ENCODE measurements at places on chromosomes 11 and 22.
A peak's percentile ranks its signal among the peaks of the same experiment; 100 is the strongest.

DNA sequence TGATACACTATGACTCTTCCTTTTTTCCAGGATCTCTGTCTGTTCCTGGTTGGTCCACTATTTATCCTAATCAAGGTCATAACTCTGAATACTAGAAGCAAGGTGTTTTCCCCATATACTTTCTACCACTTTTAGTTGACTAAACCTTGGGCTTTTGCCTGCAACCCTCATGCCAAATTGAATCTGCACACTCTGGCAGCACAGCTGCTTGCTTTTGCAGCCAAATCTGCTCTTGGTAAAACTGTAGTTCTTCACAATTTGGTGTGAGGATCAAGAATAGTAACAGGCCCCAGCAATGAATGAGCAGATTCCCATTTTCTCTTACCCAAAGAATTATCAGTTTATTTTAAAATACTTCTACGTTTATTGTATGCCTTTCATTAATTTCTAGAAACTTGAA is 586.5 kb upstream of the CNTN5 start:
- no peak for DNase-seq

GRCh38 chr11:66543263-66544107 is 2.4 kb downstream of the ZDHHC24 start:
- DNase-seq = peak; percentile 49

DNA sequence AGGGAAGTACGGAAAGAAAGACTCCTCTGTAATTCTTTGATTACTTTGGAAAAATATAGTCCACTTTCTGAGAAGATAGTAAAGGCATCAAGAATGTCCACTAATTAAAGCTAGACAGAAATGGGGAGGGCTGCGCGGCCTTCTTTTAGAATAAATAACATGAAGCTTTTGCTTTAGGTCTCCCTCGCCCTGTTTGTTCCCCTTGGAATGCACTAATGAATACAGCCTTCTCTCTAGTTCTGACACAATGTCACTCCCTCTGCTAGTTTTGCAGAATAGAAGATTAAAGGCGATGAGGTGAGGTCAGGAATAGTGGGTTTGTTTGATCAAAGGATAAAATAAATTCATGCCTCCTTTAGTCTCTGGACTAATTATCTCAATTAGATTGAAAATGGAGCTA is 543.9 kb downstream of the OPCML start:
- no peak for DNase-seq

- DNase-seq = no peak
These were observed 2.1 kb downstream of the FEZ1 start for GRCh38 chr11:125494031-125494360.

GRCh38 chr22:23939017-23939357 is 22.0 kb downstream of the GSTT2B start:
- DNase-seq = no peak

DNA sequence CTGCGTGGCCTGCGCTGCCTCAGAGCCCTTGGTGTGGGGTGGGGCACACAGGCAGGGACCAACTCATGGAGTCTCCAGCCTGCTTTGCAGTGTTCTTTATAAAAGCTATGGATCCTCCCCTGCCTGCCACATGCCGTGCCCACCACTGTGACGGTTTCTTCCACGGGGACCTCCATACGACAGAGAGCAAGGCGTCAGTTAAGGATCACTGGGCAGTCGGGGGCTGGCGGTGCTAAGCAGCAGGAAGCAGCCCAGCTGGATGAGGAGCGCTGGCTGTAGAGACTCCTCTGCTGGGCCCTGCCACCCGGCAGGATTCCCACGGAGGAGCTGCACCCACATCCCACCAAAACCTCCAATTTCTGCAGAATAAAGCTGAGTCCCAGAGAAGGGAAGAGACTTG is 23.1 kb upstream of the EFCAB6 start:
- DNase-seq = no peak

DNA sequence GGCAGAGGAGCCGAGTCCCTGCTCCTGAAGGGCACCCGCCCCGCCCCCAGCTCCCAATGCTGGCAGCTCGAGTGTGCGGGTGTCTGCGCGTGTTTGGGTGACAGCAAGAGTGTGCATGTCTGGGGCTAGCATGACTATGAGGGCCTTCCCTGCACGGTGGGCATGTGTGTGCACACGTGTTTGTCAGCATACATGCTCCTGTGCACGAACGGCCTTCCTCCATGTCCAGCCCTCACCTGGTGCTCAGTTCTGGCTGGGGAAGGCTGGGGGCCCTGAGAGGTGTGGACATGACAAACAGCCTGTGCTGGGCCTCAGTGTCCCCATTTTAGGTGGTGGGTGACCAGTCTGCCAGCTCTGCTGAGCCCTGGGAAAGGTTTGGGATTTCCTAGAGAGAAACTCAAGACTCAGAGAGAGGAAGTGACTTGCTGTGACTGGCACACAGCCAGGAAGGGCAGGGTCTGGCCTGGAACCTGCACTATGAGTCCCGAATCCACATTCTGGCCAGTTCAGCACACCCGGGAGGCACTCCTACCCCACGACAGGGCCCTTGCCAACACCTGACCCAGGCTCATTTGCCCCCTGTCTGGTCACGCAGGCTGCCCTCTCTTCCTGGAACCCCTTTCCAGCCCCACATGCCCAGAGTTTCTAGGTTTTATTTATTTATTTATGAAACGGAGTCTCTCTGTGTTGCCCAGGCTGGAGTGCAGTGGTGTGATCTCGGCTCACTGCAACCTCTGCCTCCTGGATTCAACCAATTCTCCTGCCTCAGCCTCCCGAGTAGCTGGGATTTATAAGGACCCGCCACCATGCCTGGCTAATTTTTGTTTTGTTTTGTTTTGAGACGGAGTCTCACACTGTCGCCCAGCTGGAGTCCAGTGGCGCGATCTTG is 3.3 kb upstream of the SHISA8 start:
- no peak for DNase-seq

DNA sequence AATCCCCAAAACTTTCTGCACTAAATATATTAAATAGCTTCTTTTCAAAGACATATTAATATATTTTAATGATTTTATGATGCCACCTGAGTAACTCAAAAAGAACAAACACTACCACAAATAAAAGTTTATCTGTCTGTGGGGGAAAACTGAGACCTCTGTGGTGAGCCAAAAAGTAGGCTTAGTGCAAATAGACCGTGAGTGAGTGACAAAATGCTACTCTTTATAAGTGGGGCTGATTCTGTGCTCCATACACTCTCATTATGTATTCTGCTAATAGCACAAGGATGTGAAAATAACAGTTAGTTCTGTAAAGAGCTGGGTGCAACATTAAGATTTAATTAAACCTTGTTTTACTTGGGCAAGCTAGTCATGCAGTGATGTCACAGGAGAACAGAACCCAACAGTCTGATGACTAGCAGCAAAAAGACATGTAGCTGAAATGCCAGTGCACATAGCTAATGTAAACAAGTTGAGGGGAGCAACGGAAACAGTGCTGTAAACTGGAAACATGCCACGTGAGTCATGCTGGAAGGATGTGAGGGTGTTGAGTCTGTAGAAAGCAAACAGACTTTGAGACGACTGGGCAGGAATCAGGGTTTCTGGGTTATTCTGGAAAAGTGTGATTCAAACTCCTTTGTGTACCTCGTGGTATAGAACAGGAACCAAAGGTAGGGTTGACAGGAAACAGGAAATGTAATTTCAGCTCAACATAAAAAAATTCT is 1130.4 kb downstream of the LRRC4C start:
- no peak for DNase-seq

DNA sequence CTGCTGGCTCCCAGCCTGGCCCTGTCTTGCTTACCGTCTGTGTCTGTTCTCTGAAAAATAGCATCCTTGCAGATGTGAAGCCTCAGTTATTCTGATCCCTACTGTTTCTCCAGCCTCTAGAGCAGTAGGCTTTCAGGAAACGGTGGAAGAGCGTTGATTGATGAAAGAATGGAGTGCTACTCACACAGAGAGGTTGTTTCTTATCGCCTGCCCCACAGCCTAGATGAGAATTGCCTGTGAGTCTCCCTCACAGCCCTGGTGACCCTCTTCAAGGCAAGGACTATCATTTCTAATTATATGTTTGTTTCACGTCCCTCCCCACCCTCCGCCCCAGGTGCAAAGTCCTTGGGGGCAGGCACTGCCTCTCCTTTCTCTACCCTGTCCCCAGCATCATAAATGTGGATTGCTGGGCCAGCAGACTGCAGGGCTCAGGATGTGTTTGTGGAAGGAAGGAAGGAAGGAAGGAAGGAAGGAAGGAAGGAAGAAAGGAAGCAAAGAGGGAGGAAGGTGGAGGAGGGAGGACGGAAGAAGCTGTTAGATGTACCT is 575.3 kb upstream of the B3GAT1 start:
- no peak for DNase-seq

DNA sequence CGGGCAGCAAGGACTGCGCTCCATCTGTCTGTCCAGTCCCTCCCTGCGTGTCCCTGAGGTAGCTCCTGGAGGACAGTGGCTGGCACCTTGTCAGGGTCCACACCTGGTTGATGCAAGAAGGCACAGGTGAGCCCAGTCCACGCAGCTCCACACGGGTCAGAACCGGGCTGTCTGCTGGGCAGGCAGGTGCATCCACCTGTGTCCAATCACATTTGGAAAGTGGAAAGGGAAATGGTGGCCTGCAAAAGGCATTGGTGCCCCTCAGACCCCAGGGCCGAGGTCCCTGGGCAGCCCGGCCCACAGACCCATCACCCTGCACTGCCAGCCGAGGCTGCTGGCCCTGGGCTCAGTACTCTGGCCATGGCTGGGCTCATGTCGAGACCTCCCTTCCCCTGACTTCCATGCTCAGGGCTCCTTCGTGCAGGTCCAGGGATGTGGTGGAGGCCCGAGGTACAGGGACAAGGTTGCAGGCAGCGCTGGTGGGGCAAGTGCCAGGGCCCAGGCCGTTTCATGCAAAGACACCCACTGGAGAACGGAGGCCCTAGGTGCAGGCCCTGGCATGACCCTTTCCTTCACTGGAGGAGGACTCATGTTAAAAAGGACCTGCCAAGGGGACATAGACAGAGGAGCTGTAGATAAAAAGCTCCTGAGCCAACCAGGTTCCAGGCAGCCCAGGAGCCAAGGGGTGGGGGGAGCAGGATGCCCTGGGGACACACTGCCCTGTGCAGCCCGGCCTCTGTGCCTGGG is 38.9 kb upstream of the TH start:
- no peak for DNase-seq

- no peak for DNase-seq
These were observed 23.0 kb downstream of the LIMK2 start for GRCh38 chr22:31235081-31235480.

GRCh38 chr22:23800297-23801237 is 13.8 kb downstream of the SMARCB1 start:
- DNase-seq = no peak

DNA sequence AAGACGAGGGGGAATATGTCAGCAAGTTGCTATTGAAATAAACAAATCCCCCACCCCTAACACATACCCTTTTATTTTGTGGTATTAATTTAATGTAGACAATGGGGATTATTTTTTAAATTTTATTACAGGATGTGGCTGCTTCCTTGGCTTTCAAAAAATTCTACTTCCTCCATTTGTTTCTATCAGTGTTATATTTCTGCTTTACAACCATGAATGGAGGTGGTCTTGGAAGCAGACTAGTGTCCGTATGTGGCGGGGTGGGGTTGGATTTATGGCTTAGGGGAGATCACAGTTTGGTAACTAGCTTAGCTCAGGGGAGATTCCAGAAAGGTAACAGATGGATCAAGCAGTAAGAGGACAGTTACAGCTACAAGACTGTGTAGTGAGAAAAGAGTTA is 39.3 kb upstream of the PICALM start:
- no peak for DNase-seq

DNA sequence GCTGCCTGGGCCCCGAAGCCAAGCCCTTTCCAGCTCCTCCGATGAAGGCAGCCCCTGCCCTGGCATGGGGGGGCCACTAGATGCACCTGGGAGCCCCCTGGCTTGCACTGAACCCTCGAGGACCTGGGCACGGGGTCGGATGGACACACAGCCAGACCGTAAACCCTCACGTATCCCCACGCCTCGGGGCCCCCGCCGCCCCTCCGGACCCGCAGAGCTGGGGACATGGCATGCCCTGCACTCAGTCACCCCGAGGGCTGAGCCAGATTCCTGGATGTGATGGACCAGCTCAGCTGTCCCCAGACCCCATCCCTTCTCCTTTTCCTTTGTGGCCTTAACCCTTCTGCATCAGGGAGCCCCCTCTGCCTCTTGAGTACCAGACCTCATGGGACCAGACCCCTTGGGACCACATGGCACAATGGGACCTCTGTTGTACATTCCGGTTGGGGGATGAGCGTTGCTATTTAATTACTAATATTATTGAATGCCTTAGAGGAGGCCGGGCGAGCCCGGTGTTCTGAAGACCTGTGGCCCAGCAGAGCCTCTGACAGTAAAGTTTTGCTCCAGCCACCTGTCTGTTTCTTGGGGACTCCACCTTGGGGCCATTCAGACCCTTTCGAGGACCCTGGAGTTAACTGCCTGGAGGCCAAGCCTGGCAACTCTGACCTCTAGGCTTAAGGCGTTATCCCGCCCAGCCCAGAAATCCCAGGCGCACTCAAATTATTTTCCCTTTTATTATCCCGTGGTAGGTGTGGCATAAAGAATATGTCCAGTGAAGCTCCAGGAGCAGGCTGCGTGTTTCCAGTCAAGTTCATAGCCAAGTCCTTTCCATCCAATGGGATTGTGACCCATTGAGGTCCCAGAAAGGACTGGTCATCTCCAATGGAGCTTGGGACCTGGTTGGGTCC is 3.0 kb downstream of the RASL10A start:
- no peak for DNase-seq

- no peak for DNase-seq
These were observed 28.7 kb downstream of the EIF3F start for GRCh38 chr11:8015753-8016239.

- DNase-seq = no peak
These were observed at the start of gene CD81 for GRCh38 chr11:2376751-2377451. Gene CD81, plus strand, starts transcription at chr11:2377310. Its CDS starts 240 bp downstream, at chr11:2377550.

GRCh38 chr22:40345815-40346184 is 500 bp upstream of the ADSL start:
- DNase-seq = no peak

DNA sequence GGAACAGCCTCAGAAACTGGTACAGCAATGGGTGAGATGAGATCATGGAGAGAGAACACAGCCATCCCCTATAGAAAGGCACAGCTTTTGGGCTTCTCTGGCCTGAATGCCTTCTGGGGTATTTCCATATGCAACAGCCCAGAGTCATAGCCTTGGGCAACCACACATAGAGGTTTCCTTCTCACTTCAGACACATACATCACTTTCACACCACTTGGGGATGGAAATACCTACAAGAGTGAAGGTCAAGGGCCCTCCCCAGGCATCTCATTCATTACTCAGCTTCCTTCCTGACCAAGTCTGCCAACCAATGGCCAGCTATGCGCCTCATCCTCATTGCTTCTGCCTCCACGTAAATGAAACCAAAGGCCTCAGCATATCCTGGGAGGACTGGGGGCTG is 17.7 kb upstream of the OLFML1 start:
- DNase-seq = no peak
